ENCODE measurements at places on chromosomes 2 and 18.

GRCh38 chr18:48713309-48713708, 174.5 kb downstream of the CTIF start:
- no peak for DNase-seq

DNA sequence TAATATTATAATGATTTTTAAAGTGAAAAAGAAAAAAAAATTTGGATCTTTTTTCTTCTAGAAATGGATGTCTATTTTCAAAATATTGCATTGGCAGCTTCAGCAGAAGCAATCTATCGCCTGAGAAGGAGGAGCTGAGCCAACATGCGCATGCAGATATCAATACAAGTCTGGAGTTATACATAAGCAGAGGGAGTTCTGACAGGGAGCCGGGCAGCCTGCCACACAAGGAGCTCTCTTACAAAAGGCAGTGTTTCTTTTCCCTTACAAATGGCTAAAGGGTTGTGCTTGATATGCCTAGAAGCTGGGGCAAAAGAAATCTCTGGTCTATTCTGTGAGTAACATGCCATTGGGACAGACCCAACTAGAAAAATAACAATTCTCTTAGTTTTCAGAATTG, 291.9 kb upstream of the TRIB2 start:
- no peak for DNase-seq

GRCh38 chr2:237022533-237022932, 63.2 kb upstream of the COPS8 start:
- no peak for DNase-seq

- no peak for DNase-seq
Observed at GRCh38 chr2:230922951-230923717, 1.9 kb downstream of the GPR55 start.

GRCh38 chr18:13124411-13124810, 94.1 kb upstream of the LDLRAD4 start:
- DNase-seq, result no peak

- no peak for DNase-seq
Observed at GRCh38 chr18:22838221-22838620, 94.9 kb upstream of the RBBP8 start.

DNA sequence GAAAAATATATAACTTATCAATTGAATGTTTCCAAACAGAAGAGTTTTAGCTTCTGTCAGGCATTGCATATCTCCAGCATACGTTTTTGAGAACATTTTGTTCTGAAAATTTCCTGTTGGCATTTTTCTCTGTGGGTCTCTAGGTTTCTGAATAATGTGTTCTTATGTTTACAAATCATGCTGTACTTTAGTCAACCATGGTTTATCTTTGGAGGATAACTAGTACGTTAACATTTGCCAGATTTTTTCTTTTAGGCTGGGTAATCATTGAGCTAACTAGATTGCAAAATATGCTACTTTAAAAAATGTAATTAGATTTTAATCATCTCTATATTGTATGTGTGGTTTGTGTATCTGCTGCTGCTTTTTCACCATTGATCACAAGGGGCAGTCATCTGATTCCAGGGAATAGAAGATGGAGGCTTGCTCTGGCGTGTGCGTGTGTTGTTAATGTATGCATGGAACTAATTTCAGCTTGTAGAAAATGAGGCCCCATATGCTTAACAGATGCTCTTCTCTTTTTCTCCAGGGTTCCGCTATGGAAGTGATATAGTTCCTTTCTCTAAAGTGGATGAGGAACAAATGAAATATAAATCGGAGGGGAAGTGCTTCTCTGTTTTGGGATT, 21.3 kb downstream of the XRCC5 start:
- no peak for DNase-seq

DNA sequence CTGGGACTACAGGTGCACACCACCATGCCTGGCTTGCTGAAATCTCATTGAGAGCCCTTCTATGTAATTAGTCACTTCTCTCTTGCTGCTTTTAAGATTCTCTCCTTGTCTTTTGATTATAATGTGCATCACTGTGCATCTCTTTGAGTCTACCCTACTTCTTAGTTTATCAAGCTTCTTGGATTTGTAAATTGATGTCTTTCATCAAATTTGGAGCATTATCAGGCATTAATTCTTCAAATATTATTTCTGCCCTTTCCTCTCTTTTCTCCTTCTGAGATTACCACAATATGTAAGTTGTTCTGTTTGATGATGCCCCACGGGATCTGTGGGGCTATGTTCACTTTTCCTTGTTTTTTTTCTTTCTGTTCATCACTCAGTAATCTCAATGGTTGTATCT, 9.0 kb upstream of the MARCO start:
- no peak for DNase-seq

DNA sequence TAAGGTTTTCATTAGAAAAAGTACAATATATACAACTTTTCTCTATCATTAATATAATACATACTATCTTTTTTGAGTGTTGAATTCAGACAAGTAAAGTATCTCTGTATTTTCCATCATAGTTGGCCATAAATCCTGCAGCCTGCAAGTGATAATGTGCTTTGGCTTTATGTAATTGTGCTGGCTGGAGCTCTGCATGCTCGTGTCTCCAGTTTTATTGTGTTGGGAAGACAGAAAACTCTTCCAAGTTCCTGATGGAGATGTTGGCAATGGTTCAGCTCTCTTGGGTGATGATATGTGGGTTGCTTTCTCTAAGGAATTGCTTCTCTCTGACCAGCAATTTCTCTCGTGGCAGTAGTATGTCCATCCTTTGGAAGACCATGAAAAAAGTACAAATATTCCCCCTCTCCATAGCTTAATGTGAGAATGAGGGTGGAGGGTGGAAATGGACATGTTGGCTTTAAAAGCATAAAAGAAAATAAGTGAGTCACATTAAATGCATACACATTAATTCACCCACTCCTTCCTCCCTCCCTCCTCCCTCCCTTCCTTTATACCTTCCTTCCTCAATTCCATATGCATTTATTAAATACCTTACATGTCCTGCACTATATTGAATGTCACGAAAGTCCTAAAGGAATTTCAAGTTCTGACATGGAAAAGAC, 344.2 kb downstream of the MTX2 start:
- DNase-seq, result no peak

DNA sequence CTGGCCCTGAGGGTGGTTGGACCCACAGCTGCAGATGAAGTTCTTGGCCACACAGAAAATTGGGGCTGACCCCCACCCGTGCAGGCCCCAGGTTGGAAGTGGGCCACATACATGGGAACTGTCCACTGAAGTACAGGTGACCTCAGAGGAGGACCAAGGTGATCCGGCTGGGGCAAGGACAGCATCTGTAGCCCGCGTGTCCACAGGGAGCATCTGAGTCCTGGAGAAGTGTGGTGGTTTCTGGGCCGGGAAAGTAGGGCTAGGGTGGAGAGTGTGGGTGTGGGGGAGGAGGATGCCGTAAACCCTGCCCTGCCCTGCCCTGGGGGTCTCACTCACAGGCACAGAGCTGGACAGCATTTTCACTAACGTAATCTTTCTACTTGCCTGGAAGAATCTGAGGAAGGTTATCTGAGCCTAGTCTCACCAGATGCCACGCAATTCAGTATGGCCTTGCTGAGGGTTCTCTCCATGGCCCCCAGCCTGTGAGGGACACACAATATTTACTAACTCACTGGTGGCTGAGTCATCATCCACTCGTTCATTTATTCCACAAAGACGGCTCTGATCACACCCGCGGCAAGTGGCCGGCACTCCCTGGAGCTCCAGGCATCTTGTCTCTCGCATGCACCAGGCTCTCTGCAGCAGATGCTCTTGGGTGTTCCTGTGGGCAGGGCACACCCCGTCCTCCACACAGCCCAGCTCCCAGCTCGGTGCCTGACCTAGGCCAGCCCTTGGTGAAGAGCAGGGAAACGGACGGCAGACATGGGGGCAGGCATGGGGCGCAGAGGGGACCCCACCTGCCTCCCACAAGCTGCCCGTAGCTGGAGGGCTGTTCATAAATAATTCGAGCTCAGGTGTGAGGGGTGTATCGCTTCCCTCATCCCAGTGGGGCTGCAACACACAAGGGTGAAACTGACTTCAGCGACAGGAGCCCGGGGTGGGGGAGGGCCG, 51.2 kb downstream of the INHBB start:
- DNase-seq, result no peak

DNA sequence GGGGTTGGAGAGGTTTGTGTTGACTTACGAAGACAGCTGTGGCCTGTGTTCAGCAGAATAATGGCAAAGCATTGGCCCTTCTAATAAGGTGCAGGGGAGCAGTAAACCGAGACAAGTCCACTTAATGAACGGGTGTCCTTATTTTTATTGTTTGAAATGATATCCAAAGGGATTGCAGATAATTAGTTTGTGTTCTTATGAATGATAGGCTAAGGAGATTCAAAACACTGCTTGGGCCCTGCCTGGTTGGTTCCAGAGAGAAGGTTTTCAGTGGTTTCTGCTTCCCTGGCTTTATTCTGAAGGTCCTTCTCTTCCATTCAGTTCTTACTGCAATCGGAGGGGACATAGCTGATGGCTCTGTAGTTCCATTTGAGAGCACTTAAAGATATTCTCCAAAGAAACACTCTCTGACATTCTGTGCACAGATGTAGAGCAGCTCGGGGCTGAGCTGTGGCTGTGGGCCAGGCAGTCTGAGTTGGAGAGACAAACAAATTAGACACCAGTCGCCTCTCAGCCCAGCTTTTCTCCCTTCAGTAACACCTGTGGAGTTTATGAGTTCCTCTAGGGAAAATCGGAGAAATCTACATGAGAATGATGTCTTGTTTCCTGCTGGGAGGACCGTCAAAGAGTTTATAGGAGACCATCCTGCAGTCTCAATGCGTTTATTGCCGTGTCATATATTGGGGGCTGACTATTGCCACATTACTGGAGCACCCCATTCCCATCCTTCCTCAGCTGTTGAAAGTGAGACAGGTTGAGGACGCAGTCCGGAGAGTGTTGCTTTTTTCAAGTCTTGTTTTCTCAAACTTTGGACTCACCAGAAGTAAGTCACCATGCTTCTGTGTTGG, 6.5 kb downstream of the GREB1 start:
- no peak for DNase-seq

- no peak for DNase-seq
Observed at GRCh38 chr2:209391776-209392401, 32.0 kb upstream of the MAP2 start.
